ENCODE measurements at places on chromosomes 2 and 18. TPM values are rescaled to one million over a fixed set of nuclear protein-coding genes. Genes with fewer than 3 reads are reported as not detected.

The TMEM182 gene
- 6.6 TPM for total RNA-seq

The GPBAR1 gene
- total RNA-seq = 0.18 TPM

The GREB1 gene
- 174 TPM for total RNA-seq

The FIGN gene
- 18.6 TPM for total RNA-seq

The DYNAP gene
- total RNA-seq = not detected

The ESCO1 gene
- total RNA-seq = 29.1 TPM

The CAPN14 gene
- total RNA-seq = 0.31 TPM

The IL1B gene
- total RNA-seq = not detected

DNA sequence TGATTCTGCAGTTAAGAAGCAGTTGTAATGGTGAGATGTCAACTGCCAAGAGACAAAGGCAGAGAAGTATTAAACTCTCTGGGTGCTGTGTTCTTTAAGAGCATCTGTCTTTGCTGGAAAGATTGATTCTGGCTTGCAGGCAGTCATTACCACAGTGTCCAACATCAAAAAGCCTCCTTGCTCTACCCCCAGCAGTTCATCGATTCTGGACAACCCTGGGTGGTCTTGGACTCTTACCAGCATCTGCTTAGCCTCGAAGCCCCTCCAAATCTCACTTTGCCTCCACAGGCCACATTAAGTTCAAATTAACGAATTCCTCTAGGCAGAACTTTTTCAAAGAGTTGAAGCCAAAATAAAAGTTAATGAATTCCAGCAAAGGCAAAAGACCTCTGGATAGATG lies 1061.4 kb downstream of the TSN start:
- no peak for DNase-seq

DNA sequence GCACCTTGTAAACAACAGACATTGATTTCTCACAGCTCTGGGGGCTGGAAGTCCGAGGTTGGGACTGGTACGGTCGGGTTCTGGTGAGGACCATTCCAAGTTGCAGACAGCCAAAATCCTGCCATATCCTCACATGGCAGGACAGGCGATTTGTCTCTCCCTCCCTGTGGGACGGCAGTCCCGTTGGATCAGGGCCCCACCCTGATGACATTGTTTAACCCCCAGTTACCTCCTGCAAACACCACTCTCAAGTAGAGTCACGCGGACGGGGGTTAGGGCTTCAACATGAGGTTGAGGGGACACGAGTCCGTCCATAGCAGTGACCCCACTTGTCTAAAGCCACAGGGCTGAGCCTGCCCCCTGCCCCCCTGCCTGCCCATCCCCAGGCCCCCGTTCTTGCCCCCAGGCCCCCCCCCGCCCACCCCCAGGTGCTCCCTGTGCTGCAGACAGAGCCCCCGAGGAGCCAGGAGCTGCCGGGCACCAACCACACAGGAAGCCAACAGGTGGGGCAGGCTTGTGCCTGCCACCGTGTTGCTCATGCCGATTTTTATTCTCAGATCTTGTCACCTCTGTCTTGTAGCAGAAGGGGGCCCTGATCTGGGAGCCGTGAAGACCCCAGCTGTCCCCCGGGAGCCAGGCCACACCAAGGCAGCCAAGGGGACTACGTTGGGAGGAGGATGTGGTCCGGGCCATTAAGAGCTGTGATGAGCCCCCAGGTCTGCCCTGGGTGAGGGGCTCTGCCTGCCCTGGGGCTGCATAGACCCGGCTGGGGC lies 82.2 kb downstream of the NFATC1 start:
- DNase-seq = no peak

- DNase-seq = no peak
Measured at GRCh38 chr2:218127929-218128455, 2.2 kb downstream of the CXCR2 start.

DNA sequence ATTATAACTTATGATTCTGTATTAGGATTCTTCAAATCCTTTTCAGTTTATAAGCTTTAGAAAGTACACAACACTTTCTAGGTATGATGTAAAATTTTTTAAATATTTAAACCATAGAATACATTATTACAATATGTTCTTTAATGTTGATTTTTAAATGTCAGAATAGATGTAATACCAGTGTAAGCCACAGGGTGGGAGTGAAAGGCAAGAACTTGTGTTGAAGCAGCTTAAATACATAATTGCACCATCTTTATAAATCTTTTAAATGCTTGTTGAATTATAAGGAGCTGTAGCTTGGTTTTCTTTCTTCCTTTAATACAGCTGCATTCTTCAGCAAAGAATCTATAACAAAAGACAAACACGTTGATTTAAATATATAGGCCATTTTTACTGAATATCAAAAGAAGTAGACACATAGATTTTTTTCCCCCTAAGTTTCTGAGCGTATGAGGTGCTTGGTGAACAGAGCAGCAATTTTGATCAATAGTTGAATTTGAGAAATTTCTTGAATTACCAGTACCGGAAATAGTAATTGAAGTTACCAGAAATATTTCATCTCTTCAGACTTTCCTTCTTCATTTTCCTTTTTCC lies 63.0 kb downstream of the TANK start:
- no peak for DNase-seq

- DNase-seq = peak; percentile 44
Measured at GRCh38 chr2:216535454-216535995, 36.9 kb downstream of the RPL37A start.

DNA sequence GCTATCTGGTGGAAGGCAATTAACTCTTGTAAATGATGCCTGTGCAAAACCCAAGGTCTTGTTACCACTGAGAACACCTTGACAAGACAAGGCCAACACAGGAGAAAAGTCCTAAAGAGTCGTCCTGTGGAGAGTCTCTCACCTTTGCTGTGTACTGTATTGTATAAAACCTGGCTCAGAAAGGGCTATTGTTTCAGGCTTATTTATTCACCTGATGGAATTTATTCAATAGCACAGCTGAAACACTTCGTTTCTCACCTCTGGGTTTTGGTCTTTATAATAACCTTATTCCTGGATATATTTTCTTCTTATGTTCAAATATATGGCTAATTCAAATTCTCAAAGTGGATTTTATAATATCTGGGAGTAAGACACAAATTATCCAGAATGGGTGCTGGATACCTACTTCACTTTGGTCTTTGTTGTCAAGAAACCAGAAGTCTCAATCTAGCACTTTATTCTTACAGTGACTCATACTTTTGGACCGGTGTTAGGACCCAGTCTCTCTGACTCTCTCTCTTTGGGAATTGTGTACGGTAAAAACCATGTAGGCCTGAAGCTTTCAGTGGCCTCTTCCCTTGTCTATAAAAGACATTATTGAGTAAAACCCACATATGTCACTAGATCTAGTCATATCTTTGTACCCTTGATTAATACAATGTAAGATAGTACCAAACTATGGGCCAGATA lies 16.1 kb upstream of the STAT4 start:
- no peak for DNase-seq

GRCh38 chr2:196466581-196466980 lies 172.9 kb upstream of the CCDC150 start:
- DNase-seq = no peak

DNA sequence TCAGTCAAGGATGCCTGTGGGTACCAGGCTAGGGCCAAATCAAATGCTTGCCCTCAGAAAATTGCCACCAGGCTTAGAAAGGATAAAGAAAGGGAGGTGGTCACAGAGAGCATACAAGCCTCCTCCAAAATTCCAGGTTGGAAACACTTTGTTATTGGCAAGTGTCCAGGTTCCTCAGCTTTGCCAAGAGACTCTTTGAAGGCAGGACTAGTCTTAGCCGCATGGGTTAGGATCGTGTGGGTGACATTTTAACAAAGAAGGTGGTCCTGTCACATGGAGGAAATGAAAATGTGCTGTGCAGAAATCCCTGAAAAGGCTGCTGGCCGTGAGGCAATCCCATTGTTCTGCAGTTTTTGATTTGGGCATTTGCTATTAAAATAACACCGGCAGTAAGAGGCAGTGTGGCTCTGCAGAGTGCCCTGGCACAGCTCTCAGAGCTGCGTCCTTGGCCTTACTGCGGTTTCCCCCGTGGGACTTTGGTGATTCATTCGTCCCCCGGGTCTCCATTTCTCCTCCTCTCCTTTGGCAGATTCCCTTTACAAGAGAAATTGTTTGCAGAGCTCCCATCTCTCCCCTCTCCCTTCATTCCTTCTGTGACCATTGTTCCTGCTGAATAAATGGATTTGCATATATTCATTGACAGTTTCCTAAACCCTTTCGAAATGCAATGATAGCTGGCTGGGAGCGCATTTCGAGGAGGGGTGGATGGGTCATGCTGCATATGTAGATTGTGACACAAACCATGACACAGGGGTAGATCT lies 187.3 kb downstream of the VAPA start:
- DNase-seq = peak; percentile 51

DNA sequence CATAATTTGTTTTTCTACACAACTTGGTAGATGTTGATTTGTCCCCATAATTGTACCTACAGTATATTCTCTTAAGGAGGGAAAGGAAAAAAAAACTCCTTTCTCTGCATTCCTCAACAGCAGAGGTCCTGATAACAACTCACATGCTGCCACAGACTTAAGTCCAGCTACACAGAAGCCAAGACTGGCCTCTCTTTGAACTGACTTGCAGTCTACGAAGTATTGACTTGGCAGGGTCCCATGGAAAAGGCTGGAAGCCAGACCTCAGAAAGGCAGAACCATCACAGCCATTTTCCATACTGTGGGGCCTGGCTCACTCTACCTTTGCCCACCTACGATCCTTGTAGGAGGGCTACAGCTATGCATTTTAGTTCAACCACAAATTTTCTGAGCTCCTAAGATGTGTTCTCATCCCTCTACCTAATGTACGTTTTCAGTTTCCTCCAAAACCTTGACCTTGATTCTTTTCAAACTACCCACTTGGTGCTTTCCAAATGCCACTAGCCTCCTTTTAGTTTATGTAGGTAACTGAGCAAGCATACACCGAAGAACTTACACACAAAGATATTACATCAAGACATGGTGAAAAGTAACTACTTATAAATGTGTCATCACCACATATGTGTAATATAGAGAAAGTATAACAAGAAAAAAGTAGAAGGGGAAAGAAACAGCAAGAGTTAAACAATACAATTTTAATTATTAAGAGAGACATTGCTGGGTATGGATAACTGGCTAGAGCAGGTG lies 12.2 kb downstream of the LONRF2 start:
- no peak for DNase-seq

- no peak for DNase-seq
Measured at GRCh38 chr18:13836559-13836958, 12.6 kb downstream of the MC5R start.

DNA sequence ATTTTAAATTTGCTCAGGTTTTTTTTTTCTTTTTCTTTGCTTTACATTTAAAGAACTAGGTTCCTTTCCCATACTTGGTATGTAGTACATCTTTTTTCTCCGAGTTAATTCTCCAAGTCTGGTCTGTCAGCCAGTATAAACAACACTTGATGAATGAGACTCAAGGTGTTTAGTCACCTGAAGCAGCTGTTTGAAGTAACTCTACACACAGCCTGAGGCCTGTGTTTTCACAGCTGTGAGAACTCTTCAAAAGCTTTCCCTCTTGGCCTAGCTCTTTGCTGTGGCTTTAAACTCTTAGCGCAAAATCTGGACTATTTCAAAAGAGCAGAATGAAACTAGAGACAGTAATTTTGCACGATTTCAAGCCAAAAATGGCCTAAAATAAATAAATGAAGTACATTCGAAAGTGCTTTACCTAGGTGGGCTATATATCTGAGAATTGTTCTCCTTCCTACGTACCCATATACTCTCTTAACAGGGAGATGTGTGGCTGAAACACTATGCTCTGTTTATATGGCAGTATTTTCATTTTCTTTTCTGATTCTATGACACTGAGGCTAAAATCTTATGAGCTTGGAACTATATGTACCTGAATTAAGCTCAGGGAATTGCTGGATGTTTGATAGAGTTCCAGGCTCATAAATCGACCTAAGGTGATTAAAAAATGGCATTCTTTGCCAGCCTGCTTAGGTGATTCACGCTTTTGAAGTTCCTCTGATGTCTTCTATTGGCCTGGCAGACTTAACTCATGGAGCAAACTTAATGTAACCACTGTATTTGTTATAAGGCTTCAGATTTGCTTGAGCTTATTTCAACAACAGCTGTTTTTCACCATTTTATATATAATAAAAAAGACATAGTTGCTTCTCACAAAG lies 1044.1 kb upstream of the ZEB2 start:
- DNase-seq = no peak
